ENCODE measurements at places on chromosomes 2 and 18.

GRCh38 chr18:56021809-56022195 is 433.8 kb upstream of the TCF4 start:
- no peak for DNase-seq

GRCh38 chr2:147641651-147642050 is 203.2 kb upstream of the ACVR2A start:
- DNase-seq = no peak

DNA sequence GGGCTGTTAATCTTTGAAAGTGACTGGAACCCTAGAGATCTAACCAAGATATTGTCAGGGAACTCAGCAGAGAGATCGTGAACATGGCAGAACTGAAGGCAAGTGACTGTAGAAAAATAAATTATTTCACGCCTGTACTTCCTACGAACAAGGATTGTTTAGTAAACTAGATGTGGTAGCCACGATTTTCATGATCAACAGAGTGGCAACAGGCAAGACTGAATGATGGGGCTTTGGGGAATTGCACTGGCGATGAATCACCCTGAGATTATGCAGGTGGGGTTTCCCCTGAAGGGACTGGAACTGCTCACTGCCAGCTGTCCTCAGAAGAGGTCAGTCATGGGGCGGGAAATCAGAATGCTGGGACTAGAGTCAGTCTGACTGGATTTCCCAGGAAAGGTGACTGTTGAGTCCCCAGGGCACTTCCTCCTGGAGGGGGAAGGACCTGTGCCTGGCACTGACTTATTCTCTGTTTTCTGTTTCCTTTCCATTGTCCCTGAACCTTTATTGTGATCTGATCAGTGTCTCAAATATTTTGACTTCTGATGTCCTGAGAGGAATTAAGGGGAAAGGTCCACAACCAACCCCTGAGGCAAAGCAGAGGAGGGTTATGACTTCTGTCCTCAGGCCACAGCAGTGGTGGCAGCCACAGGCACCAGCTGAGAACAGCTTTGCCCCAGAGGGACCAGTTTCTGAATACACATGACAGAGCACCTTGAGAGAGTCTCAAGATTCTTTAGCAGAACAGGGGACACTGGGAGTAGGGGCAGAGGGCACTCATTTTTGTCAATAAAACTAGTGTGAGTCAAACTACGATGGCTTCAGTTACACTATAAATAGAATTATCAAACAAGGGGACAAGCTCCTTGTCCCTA is 70.0 kb downstream of the NAB1 start:
- peak; percentile 57 for DNase-seq

DNA sequence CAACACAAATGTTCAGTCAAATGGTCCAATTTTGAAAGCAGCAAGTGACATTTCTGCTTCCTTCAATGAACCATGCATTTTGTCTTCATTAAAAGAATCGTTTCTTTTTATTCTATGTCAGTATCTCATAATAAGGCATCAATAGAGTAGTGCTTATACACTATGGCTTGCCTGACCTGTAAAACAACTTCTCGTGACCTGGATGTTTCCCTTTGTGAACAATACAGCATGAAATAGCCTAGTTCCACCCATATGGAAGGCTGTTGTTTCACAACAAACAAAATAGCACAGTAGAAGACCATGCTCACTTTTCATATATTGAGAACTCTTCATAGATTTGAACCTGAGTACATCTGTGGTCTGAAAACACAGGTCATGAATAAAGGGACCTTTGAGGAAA is 104.3 kb upstream of the PIK3C3 start:
- no peak for DNase-seq

GRCh38 chr18:48673853-48674721 is 135.3 kb downstream of the CTIF start:
- DNase-seq = no peak

DNA sequence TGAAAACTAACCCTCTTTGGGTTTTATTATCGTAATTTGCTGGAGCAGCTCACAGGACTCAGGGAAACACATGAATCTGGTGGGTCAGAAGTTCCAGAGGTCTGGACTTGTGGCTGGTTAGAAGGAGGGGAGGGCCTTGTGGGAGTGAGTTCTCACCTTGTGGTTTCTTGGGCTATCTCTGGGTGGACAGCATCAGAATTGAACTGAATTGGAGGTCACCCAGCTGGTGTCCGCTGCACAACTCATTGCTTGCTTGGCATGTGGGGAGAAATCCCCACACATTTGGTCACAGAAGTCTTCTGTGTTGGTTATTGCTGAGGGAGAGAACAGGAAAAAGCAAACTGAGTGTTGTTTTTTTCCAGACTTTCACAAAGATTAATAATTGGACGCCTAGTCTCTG is 27.5 kb downstream of the ZNF892 start:
- no peak for DNase-seq

- no peak for DNase-seq
Observed at GRCh38 chr2:205051417-205051816, 506.1 kb downstream of the PARD3B start.

GRCh38 chr2:201751566-201751965 is 29.2 kb downstream of the ALS2 start:
- DNase-seq = no peak

GRCh38 chr2:118077636-118078247 is 10.5 kb upstream of the INSIG2 start:
- no peak for DNase-seq

DNA sequence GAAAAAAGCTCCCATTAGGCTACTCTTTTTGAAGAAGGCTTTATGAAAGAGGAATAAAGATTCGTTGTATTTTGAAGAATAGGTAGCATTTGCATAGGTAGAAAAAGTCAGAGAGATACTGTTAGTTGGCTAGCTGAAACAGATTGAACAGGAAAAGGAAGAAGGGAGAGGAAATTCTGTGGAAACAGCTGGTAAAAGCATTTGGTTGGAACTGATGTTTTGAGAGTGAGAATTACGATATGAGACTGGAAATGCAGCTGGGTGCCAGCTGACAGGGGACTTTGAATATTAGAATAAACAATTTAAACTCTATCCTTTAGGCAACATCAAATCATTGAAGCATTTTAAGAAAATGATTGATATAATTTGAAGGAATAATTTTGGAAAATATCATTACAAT is 96.7 kb upstream of the CNTNAP5 start:
- no peak for DNase-seq

DNA sequence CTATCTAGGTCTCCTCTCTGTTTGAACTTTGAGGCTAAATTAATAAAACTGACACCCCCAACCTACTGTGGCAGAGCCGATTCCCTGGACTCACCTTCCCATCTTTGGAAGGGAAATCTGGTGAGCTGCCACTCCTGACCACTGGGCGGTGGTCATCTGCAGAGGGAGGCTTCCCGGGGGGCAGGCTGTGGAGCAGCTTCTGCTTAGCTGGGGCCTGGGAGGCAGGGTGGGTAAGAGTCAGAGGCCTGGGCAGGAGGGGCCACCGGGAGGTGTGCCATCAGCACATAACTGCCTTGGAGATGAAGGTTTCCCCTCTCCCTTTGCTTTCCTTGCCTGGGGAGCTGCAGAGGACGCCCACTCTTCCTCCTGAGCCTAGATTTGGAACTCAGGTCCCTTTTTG is 2.3 kb upstream of the NPPC start:
- no peak for DNase-seq

DNA sequence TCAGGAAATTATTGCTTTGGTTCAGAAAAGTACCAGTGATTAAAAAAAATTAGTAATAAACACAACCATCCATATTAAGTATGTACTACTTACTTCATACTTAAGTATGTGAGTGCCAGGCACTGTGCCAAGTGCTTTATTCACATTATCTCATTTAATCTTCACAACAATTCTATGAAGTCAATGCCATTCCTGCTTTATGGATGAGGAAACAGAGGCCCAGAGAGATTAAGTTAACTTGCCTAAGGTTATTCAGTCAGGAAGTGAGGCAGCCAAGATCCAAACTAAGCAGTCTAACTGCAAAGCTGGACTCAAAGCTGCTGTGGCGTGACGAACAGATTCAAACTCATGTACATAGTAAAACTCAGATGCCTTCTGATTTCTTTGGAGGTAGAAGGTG is 22.3 kb downstream of the DTNB start:
- no peak for DNase-seq

DNA sequence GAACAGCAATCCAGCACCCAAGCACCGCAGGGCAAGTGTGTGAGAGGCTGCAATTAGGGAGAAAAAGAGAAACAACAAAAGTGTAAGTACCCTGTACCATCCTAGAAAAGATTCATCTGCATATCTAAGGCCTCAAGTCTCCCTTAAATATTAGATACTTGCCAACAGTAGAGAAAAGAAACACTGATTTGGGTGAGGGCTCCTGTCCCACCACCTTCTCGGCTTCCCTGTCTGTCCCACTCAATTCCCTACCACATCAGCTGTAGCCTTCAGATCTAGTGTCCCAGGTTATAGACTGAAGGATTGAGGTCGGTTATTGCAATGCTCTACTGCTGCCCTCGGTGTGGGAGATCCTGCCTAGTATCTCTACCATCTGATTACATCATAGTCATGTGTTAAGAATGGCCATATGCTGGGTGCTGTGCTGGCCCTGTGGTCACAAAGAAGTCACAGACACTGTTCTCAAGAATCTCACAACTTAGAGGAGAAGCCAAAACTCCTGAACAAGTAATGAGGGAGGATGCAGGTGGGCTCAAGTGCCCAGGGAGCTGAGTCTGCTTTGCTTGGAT is 2.5 kb downstream of the RAX start:
- DNase-seq = no peak

GRCh38 chr18:62710417-62710816 is 4.9 kb upstream of the PHLPP1 start:
- DNase-seq = no peak

GRCh38 chr2:16640867-16641266 is 24.8 kb downstream of the CYRIA start:
- DNase-seq = no peak

DNA sequence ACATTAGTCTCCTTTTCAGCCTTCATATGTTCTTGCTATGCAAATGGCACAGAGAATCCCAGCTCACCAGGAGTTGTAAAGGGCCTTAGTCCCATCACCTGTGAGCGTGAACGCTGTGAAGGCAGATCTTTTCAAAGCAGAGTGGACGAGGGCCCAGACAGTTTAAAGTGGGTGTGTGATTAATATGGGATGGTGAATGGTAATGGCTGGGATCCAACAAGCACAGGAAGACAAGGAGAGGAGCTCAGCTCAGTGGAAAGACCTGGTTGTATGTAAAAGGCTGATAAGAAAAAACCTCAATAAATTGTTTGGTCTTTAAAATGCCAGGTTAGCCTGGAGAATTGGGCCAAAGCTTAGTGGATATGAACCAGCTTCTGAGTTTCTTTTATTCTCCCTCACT is 326.2 kb downstream of the NYAP2 start:
- no peak for DNase-seq

GRCh38 chr2:101524806-101525430 is 50.0 kb upstream of the RFX8 start:
- DNase-seq = no peak

GRCh38 chr2:126852361-126852760 is 46.3 kb upstream of the TEX51 start:
- no peak for DNase-seq

- DNase-seq = no peak
Observed at GRCh38 chr2:233456934-233457333, 102.6 kb downstream of the DGKD start.

- no peak for DNase-seq
Observed at GRCh38 chr2:224987733-224988132, 54.5 kb downstream of the DOCK10 start.

DNA sequence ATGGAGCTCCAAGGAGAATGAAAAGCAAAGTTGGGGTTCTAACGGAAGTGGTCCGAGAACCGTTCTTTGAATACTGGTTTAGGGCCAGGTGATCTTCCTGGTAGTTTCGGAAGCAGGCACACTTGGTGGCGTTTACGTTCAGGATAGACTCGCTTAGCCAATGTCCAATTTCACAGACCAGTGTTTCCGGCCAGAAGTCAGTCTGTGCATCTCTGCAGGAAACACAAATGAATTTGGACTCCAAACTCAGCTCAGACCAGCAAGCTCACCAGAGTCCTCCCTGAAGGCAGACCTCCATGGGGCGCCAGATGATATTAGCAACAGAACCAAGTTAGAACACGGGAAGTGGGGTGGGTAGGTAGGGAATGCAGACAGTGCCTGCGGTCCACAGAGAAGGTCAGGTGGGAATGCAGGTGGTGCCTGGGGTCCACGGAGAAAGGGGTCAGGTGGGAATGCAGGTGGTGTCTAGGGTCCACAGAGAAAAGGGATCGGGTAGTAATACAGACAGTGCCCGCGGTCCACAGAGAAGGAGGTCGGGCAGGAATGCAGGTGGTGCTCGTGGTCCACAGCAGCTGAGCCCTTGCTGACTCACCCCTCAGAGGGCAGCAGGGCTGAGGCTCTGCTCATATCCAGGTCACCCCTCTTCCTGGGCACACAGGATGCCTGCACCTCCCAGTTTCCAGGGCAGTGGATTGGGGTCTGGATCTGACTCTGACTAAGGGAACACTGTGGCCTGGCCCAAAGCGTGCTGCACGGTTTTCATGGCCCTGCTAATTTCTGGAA is 169.0 kb downstream of the MYT1L start:
- DNase-seq = no peak

DNA sequence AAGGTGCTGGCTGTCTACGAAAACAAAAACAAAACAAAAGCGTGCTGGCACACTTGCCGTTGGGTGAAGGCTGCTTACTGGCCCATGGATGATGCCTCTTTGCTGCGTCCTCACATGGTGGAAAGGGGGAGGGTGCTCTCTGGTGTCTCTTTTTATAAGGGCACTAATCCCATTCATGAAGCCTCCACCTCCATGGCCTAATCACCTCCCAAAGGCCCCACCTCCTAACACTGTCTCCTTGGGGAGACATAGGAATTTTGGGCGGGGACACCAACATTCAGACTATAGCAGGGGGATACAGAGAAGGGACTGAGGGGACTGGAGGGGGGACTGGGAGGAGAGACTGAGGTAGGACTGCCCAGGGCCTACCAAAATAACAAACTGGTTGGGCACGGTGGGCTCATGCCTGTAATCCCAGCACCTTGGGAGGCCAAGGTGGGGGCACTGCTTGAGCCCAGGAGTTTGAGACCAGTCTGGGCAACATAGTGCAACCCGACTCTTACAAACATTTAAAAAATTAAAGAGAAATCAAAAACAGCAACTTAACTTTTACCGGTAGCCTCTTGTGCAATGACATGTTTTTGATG is 14.5 kb downstream of the PTMA start:
- DNase-seq = no peak

- DNase-seq = no peak
Observed at GRCh38 chr2:216328347-216328746, 43.9 kb downstream of the MARCHF4 start.

GRCh38 chr2:32918774-32919173 is 28.0 kb upstream of the LTBP1 start:
- DNase-seq = no peak

GRCh38 chr2:231038483-231039293 is 1.4 kb downstream of the C2orf72 start:
- DNase-seq = no peak

DNA sequence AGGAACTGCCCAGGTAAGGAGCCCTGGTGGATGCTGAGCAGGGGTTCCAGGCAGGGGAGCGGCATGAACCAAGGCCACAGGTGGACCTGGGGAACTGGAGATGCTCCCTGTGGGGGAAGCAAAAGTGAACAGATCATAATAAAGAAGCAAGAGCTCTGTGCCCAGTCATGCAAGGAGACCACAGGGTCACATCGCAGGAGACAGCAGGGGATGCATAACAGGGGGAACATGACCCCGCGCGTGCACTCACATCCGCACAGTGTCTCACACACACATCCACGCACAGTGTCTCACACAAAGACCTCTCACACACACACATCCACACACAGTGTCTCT is 473.3 kb upstream of the HS6ST1 start:
- DNase-seq = no peak

All from stimulated activated CD4-positive, alpha-beta T cell treated with anti-CD3 and anti-CD28 coated beads, Interleukin-1b, Interleukin-23, amount 100 ng/mL, for 24 hours (primary cell).